ENCODE measurements at places on chromosomes 3 and 15.

- DNase-seq: no peak
These were observed 17.0 kb downstream of the TGM5 start for GRCh38 chr15:43249699-43250203.

GRCh38 chr3:190941694-190942260 lies 79.3 kb upstream of the GMNC start:
- no peak for DNase-seq

DNA sequence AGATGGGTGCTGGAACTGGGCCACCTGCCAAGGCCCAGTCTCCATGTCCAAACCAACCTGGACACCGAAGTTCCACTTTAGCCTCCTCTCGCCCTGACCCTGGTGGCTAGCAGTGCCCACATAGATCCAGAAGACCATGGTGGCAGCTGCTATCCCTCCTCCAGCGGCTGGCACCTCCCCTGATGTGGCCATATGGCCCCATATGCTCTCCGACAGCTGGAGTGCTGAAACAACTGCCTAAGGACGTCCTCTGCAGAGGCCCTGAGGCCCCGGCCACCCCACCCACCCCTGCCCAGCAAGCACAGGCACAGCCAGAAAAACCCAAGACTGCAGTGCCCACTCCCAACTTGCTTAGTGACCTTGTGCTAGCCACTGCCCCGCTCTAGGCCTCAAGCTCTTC lies 182.3 kb upstream of the LINGO1 start:
- no peak for DNase-seq

DNA sequence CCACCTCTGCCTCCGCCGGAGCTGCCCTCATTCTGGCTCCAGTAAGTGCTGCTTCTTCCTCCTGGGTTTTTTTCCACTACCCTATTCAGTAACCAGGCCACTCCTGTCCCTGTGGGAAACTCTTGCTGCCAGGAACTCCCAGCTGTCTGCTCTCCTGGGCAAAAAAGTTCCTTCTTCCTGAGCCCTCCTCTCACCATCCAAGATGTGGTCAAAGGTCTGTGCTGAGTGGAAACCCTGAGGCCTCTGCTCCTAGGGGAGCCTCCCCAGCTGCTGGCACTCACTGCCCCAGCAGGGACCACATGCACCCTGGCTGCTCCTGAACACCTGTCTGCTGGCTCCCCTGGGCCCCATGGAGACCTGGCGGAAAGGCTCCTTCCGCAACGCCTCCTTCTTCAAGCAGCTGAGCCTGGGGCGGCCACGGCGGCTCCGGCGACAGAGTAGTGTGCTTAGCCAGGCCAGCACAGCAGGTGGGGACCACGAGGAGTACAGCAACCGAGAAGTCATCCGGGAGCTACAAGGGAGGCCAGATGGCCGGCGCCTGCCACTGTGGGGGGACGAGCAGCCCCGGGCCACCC lies 454 bp downstream of the C15orf62 start:
- DNase-seq: no peak

- no peak for DNase-seq
These were observed 20.3 kb upstream of the EPB42 start for GRCh38 chr15:43241100-43241499.

- no peak for DNase-seq
These were observed 3.5 kb downstream of the PLA1A start for GRCh38 chr3:119601154-119601553.

- peak; percentile 61 for DNase-seq
These were observed 101.3 kb downstream of the DPH6 start for GRCh38 chr15:35444557-35445204.

DNA sequence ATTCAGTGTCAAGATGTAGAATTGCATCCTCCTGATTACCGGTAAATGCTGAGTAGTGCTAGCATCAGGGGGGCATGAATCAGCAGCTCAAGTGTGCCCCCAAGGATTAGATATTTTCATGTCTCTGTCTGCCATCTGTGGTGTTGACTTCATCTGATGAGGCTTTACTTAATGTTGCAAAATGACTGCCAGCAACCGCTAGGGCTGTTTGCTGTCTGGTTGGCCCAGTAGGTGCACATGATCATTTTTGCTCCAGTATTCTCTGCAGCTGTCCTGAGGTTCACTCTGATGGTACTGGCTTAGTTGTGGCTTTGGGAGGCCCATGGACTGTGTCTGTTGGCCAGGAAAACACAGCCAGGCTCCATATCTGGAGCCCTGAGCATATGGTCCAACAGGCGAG lies 316.4 kb downstream of the SOX2 start:
- no peak for DNase-seq

DNA sequence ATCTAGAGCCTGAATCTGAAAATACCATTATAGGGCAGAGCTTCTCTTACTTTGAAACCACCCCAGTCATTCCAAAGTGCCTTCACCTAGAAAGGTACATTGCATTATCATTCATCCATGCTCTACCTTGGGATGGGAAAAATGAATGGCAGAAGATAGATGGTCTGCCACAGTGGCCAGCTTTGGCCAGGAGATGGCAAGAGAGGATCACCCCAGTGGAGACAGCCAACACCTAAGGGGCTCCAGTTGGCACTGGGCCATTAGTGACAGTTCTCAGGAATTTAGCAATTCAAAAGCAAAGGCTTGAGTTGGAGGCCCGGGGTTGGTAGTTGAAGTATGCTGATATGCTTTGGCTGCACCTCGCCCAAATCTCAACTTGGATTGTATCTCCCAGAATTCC lies 253.6 kb upstream of the MRPL3 start:
- no peak for DNase-seq

DNA sequence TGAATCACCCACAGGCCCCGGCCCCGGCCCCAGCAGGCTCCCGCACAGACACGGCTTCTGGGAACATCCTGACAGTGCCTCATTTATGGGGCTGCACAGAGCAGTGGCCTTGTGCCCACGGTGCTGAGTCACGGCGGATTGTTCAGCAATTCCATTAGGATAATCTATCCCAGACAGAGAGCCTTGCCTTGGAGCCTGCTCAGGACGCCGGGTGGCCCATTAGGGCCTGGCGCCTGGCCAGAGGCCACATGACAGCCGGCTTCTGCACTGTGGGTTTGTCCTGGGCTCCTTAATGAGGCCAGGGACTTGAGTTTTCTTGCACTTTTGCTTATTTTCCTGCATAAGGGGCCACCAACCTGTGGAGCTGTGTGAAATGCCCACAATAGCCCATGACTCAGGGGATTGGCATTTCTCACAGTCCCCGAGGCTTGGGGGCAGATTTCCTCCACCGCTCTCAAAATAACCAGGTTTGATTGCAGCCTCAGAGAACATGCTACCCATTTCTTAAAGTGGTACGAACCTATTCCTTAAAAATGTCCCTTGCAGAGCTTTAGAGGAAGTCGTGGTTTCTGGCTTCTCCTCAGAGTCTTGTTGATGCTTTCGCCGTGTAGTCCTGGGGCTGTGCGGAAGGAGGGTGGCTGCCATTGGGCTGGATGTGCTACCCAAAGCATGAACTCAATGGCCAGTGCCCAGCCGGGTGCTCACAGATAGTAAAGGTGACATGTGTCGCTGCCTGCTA lies 19.0 kb downstream of the SYNM start:
- DNase-seq: peak; percentile 99

GRCh38 chr3:43390255-43390588 lies 103.9 kb downstream of the SNRK start:
- no peak for DNase-seq

DNA sequence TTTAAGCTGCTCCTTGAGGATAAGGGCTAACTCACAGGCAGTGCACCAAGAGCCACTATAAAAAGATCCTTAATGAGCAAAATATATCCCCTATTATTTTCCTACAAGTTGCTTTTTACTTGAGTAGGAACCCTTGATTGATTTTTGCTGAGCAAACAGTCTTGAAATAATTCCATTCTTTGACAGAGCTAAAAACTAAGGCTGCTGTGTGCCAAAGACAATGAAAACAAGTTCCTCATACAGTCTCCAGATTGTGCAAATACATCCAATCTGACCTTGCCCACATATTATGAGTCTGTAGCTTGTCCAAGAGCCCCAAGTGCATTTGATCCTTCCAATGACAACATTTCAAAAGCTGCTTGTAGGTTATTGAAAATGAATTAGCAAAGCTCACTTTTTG lies 15.0 kb downstream of the PRKAR2A start:
- no peak for DNase-seq

GRCh38 chr15:86384186-86384585 lies 304.5 kb downstream of the AGBL1 start:
- DNase-seq: no peak

DNA sequence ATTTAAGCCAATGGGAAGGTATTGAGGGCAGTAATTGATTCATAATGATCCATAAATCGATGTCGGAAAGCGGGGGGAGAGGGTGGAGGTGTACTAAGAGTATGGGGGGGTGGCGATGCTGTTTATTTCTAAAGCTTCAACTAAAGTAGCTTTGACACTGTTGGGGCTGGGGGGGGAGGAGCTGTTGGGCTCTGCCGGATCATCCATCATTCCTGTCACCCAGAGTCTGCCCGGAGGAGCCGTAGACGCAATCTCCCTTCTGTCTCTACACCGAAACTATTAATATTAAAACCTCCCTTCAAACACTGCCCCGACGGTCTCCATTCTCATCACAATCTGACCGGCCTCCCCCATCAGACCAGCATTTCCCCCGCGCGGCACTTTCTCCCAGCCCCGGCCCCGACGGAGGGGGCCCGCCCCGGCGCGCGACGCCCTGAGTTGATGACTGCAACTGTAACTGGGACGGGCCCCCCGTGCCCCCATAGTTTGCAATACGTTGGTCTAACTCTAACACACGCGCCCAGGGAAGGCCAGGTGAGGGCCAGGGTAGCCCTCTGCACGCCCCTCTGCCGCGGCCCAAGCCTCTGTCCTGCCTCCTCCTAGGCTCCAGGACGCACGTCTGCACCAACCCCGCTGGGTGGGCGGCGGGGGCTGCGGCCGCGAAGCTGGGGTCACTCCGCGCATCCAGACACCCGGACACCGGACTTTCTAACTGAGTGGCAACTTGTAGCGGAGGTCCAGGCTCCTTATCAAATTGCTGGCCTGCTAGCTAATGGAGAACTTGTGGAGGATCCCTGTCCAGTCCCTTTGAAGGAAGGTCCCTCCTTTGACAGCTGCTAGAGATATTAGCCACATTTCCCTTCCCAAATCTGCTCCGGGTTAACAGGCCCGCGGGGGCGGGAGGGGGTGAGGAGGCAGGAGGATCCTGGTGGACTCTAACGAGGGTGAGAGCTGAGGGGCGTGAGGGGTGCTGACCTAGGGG lies 212.0 kb downstream of the MEIS2 start:
- DNase-seq: no peak

DNA sequence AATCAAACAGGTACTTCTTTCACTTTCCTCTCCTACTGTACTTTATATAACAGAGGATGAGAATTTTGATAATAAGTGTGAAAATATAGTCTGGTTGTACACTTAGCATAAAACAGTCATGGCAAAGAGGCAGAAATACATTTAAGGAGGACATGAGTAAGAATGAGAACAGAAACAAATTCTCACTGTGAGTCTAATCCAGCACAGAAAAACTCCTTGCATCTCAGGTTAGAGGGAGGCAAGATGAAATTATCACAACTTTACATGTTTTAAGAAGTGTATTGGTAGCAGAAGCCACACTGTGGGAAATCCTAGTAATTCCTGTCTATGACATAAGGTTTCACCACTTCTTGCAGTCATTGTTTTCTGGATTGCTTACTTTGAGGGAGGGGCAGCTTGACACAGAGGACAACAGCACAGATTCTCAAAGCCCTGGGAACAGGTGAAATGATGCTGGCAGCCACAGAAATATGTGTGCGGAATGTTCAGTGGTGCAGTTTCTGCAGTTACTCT lies 733.6 kb upstream of the GBE1 start:
- DNase-seq: no peak

DNA sequence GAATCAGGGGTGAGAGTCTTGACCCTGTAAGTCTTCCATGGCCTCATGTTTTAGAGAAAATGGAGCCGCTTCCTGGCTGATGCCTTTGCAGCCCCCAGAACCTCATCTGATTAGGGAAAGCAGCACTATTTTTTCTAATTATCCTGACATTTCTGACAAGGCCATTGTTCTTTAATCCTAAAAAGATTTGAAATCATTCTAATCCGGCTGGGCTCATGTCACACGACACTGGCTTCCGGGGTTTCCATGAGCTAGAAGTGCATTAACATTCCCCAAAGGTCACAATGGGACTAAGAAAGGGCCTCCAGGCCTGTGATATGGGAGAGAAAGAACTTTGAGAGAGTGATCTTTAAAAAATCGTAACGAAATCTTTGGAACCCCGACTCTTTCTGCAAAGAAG lies 33.1 kb downstream of the RBP2 start:
- DNase-seq: no peak

DNA sequence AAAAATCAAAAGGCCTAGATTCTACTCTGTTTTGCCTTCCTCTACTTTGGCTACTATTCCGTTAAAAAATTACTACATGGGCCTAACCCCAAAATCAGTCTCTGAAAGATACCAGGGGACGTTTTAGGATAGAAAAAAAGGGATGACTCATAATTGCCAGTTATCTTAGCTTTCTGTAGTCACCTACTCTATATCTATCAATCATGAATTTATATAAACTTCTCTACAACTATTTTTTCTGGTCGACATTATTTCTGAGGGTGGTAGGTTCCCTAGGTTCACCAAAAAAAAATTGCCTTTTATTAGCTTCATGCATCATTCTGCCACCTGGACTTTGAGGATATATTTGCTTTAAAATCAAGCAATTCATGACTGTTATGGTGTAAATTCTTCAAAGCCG lies 36.5 kb downstream of the RAF1 start:
- no peak for DNase-seq

DNA sequence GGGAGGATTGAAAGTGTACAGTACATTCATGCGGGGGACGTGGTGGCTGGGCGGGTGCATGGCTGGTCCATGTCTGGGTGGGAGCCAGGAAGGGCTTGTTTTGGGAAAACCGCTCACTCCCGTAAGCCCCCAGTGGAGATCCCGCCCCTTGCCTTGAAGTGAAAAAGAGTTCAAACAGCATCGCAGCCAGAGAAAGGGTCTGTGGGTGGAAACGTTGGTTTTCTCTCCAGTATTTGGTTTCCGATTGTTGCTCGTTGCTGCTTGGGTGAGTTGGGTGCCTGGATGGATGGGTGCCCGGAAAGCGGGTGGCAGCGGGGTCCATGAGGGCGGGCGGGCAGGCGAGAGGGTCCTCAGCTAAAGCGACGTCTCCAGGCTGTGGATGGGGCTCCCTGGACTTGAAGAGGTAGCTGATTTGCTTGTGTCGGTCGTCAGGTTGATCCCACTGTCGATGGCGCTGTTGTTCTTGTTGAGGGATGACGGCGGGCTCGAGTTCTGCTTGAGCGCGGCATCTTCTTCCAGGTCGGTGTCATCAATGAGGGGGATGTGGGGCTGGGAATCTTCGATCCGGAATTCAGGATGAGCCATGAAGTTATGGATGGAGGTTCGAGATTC lies 7.7 kb upstream of the SEC13 start:
- no peak for DNase-seq

DNA sequence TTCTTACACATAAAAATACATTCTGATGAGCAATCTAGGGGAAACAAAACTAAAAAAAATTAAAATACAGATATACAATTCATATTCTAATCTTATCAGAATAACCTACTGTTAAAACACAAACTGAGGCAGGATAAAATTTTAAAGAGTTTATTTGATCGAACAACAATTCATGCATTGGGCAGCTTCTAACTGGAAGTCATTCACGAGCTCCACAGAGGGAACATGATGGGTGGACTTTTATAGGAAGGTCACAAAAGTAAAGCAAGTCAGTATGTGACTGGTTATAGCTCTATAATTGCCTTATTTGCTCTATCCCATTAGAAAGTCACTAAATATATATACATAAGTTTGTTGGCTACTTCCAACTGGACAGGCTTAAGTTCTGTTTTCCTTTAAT lies 1057.5 kb upstream of the CFAP20DC start:
- no peak for DNase-seq

Measured in kidney capillary endothelial cell (primary cell).